ENCODE measurements at places on chromosomes 7 and 10.

GRCh38 chr10:30832001-30832748 lies 199.5 kb downstream of the ZNF438 start:
- DNase-seq, result no peak

GRCh38 chr10:84138478-84139125 lies 707 bp upstream of the GHITM start:
- DNase-seq, result peak; percentile 57

- DNase-seq, result no peak
Observed at GRCh38 chr10:95759233-95759826, 3.4 kb downstream of the ENTPD1 start.

GRCh38 chr10:127737563-127738511 lies 852 bp downstream of the FOXI2 start:
- DNase-seq, result no peak

GRCh38 chr7:2403718-2404648 lies 572 bp downstream of the CHST12 start:
- no peak for DNase-seq

DNA sequence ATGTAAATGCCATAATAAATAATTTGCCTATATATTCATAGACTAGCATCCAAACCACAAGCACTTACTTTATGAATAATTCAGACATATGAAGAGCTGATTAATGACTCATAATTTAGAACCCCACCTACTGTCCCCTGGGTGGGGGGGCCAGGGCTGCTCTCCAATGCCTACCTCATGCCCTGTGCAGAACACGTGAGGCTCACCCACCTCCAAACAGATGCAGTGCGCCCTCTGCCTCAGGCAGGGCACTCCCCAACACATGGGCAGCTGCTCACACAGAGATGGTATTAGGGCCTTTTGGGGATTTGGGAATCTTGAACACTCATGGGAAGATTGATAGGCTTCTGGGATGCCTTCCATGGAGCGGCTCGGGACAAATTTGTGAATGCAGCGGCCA lies 75.1 kb upstream of the INSIG1 start:
- DNase-seq, result no peak

Measured in stimulated activated CD4-positive, alpha-beta T cell treated with anti-CD3 and anti-CD28 coated beads, Interleukin-4, amount 100 ng/mL, for 4 hours (primary cell).